Hematopoietic multipotent progenitor cell treated with erythropoietin and hydrocortisone succinate and interleukin-3 and kit ligand, for 4 days (in vitro differentiated cells): ENCODE measurements at places on chromosomes 11 and 22.

DNA sequence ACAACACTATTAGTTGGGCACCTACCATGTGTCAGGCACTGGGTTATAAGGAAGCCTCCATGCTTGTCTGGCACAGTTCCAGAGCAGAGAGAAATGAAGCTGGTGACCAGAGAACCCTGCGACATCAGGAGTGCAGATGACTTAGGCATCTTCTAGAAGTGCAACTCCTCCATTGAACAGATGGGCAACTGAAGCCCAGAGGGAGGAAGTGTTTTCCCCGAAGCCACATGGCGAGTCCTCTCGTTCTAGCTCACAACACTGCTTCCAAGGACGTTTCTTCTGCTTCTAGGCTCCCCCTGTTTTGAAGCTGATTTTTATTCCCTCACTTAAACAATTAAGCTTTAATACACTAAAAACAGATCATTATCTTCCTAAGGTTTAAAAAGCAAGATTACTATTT, 109.8 kb upstream of the SYT13 start:
- DNase-seq: no peak

GRCh38 chr11:1458340-1459218, 28.0 kb downstream of the MOB2 start:
- DNase-seq: peak; percentile 40

DNA sequence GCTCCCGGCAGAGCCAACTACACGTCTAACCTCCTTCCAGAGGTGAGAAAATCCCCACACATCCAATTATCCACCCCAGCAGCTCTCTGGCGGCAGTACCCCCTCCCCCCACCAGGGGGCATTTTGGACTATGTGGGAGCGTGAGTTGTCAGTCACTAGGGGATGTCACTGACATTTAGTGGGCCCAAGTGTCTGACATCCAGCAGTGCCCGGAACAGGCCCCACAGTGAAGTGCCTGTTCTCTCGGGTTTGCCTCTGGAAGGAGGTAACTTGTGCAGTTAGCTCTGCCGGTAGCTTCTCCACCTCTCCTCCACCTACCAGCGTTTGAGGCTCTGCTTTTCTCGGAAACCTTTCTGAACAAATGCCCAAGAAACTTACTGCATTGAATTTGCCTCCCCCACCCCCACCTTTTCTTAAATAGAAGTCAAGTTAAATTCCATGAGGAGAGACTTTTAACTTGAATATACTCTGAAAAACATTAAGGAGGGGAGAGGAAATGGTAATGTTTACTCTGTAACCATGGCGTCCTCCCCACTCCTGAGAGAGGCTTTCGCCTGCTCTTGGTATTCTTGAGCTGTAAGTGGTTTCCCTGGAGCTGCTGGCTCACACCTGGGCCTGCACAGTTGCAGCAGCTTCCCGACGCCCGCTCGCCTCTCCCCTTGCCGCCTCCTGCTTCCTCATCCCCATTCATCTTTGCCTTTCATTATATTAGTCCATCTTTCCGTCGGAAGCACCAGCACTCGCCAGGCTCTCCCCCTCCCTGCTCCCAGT, 112.8 kb downstream of the WNT7B start:
- peak; percentile 80 for DNase-seq

GRCh38 chr22:31987218-31987617, 42.9 kb downstream of the YWHAH start:
- DNase-seq: no peak

GRCh38 chr11:34523053-34523452, 9.5 kb upstream of the ELF5 start:
- DNase-seq: peak; percentile 10

DNA sequence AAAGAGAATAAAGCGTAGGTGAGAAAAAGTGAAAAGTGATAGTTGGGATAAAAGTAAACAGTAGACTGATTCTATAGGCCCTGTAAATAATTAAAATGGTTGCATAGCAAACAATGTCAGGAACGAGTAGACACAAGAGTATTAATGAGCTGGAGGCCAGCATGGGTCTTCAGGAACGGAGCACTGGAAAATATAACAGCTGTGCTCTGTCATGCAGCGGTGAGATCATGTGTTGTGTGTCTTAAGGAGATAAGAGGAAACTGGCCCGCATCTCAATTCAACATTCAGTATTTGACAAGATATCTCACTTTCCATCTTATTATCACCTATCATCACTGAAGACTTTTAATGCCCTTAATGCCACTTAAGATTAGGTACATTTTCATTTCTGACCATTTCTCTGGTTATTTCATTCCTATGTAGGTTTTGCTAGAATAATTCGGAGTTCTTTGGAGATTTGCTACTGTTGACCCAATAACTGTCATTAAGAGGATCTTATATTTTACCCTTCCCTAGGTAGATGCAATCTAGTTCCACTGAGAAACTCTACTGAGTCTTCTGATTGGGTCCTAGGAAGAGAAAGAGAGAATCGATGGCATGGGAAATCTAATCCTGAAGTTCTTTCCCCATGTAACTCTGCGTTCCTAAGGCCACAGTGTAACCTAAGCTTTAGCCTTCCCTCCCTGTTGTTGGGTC, 35.5 kb upstream of the VWA5A start:
- DNase-seq: peak; percentile 86

DNA sequence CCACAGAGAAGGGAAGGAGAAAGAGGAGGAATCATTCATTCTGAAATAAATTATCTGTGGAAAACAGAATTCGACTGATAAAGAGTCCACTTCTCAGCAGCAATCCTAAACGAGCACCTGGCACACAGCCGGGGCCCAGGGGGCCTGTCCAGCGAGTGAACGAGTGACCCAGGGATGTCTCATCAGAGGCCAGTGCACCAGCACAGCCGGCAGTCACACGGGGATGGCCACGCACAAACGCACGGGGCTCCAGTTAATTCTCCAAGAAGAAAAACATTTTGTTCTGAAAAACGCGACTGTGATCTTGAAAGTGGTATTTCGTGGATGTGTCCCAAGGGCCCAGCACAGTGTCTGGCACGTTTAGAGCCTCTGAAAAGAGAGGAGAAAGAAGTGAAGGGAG, 154.6 kb downstream of the BRD1 start:
- DNase-seq: no peak

DNA sequence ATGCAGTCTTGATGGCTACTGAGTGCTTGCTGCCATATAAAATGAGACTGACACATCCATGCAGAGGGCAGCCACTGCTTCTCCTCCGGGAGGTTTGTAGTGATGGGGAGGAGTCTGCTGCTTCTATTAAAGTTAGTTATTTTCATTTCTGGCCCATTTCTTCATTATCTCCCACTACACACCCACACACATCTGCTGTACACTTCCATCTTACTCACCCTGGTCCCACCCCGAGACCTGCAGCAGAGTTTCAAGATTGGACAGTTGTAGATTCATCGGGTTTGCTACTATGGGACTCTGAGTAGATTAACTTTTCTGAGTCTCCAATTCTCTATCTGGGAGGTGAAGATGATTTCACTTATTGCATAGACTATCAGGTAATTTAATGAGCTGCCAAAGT, 176.2 kb upstream of the SNX19 start:
- no peak for DNase-seq

DNA sequence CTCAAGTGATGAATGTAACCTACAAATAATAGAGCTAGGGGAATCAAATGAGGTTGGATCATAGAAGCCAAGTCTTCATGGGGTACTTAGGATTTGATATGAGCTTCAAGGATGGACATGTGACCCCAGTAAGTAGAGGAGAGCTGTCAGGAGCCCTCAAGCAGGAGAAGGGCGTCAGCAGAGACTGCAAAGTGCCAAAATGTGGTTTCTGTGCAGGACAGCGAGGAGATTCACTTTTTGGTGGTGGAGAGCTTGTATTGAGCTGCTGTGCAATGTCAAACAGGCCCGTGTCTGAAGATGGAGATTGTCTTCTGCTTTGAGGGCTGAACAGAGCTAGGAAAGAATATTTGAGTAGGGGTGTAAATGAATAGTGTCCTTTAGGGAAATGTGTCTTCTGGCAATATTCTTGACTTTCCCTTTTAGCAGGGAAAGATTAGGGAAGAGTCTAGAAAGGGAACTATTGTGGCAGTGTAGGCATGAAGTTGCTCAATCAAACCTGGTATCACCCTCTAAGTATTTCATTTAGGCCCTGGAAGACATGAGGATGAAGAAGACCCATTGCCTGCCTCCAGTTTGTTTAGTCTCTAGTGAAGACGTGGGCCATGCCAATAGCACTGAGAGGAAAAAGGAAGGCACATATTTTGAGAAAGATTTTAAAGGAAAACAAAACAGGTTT, 31.2 kb upstream of the SORL1-AS1 start:
- no peak for DNase-seq

GRCh38 chr11:134592391-134592990, 180.4 kb upstream of the B3GAT1 start:
- peak; percentile 62 for DNase-seq

DNA sequence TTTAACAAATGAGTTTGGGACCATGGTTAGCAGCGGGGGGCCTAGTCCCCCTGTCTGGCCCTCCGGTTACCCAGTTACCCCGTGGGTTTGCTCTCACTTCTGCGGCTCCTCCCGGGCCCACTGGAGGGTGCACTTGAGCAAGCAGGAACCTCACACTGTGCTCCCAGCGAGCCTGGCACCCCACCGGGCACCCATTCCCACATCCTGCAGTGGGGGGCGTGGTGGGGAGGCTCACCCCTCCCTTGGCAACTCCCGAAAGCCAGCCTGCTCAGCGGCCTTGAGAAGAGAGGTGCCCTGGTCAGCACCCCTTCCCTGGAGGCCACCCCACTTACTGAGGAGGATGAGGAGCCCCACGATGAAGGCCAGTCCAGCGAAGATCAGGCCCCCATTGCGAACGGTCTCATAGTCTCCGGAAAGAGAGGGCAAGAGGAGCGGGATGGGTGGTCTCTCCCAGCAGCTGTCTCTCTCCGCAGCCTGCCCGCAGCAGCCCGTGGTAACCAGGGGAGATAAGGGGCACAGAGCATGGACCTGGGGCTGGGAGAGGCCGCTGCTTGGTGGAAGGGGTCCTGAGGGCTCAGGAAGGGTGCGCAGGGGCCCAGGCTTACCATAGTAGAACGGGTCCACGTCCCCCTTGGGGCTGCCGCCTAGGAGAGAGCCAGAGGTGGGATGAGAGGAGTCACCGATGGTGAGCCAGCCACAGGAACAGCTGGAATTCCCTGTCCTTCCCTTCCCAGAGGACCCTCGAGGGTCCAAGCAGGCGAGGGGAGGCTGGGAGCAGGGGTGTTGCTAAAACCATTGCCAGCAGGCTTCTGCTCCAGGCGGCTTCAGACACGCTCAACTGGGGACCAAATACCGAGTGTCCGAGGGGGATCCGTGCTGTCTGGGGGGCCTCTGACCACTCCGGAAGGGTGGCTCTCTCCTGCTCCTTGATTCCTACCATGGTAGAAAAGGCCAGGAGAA, 2.2 kb downstream of the FXYD2 start:
- peak; percentile 63 for DNase-seq

DNA sequence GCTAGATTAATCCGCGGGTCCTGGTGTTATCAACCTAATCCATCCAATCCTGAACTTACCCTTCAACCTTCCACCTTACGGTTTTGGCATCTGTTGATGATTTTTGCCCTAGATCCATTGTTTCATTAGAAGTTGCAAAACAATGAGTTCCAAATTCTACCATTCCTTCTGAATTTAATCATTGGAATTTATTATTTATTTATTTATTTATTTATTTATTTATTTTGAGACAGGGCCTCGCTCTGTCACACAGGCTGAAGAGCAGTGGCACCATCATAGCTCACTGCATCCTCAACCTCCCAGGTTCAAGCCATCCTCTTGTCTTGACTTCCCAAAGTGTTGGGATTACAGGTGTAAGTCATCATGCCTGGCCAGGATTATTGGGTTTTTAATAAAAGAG, 20.3 kb upstream of the VPS37C start:
- DNase-seq: no peak

- no peak for DNase-seq
These were observed 121.7 kb upstream of the SEZ6L start for GRCh38 chr22:26047516-26047915.

- no peak for DNase-seq
These were observed 1283.5 kb downstream of the LRRC4C start for GRCh38 chr11:40175980-40176379.

DNA sequence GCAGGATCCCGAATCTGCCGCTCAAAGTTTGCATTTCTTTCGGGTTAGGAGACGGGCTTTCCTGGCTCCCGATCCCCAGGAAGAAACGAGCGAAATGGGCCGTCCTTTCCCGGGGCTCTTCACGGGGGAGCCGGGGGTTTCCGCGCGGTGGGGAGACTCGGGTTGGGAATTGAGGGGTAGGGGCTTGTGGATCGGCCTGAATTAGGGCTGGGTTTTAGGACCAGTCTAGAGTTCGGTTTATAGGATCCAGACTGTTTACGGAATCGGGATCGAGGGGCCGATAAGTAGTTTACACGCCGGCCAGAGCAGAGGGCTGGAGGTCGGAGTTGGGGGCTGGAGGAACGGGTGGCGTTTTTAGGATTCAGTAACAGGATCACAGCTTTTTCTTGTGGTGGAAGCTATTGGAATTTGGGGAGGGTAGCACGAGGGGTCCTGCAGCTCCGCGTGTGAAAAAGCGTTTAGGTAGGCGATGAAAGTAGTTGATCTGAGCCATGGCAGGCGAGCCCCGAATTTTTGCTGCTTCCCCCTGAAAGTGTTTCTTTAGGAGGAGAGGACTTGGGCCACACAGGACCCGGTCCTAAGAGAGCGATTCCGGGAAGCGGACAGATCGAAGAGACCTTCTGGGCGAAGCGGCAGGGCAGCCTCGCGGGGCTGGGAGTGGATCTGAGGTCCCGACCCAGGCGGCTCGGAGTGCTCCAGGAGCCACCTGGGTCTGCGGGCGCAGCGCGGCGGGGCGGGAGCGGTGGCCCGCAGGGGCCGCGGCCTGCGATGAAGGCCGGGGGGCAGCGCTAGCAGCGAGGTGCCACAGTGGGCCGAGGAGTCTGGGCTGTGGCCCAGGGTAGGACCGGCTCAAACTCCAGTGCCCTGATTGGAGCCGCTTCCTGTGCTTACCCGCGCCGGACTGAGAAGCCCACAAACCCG, 1.6 kb downstream of the PKNOX2 start:
- no peak for DNase-seq

- DNase-seq: no peak
These were observed 23.2 kb downstream of the P2RY2 start for GRCh38 chr11:73241300-73241699.

DNA sequence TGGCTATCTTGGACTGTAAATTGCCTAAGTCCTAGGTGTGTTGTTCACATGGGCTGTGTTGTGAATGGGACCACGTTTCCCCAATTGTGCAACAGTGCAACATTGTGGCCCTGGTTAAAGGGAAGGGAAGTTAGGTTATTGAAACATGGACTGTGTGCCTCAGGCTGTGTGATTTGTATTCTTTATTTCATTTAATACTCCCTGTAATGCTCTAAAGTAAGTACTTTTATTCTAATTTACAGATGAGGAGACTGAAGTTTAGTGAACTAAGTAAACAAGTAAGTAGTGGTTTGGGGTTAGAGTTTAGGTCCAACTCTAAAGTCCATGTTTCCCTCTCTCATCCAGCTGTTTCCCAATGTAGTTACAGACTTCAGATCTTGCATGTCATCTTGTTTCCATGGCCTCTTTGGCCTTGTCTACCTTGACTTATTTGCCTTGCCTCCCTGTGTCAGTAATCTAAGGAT, 77.7 kb downstream of the STIM1 start:
- peak; percentile 28 for DNase-seq
